ENCODE measurements at places on chromosomes 2 and 18. TPM values are rescaled to one million over a fixed set of nuclear protein-coding genes. Genes with fewer than 3 reads are reported as not detected.

DNA sequence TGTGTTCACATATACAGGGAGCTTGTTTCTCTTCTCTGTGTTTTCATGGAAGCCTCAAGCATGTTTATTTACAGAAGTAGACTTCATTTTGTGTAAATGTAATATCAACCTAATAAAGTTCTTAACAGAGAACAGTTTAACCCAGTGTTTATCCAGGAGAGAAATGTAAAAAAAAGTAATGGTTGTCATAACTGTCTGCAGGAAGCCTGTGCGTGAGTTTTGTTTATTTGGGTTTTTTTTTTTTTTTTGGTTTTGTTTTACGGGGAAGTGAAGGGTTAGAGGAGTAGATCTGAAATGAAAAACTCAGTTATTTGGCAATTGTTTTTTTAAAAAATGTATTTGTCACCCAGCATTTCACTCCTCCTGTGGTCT is 124.7 kb downstream of the RAPGEF4 start:
- no peak for DNase-seq

DNA sequence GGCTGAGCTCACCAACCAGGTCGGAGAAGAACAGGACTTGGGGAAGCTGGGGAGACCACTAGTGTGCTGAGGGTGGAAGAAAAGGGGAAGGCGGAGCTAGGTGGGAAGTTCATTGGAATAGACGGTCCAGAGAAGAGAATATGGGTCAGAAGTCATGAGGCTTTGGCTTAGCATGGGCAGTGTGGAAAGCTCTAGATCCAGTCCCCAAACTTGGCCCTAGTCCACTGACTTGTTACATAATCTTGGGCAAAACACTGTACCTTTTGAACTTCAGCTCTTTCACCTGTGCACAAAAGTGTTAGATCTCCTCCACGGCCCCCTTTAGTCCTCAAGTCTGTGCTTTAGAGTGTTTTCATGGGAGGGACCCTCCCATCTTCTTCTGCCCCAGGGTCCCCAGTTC is 10.7 kb downstream of the GCKR start:
- no peak for DNase-seq

DNA sequence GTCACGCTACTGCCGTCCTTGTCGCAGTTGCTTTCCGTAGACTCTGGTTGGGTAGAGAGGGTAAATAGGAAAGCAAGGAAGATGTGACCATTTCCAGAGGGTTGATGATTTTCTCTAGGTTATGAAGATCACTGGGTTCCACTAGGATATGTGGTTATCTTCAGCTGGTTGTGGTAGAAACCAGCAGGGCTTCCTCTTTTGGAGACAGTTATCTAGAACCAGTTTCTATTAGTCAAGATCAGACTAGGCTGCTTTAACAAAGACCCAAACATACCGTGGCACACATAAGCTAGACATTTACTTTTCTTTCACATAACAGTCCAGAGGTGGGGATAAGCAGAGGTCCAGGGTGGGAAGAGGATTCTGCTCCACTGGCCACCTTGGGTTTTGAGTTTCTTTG is 59.6 kb downstream of the FASTKD2 start:
- no peak for DNase-seq

- no peak for DNase-seq
Observed at GRCh38 chr2:182057002-182057401, 71.3 kb downstream of the PPP1R1C start.

DNA sequence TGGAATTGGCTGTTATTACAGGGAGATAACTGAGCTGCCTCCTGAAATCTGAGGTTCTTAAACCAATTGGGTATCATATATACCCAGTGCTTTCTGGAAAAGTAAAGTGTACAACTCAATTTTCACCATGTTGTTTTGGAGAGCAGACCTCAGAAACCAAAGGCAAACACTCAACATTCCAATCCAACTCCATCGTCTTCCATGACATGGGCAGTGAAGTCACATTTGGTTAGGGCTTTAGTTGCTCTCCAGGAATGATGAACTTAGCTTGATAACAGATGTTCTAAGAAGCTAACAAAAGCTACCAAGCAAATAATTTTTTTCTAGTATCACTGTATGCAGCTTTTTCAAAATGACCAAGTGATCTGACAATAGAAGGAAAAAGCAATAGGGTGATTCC is 107.0 kb upstream of the SLC35G4 start:
- no peak for DNase-seq

PDE1A gene
- 14.5 TPM for total RNA-seq

- no peak for DNase-seq
Observed at GRCh38 chr2:239214725-239215124, 186.1 kb downstream of the HDAC4 start.

DNA sequence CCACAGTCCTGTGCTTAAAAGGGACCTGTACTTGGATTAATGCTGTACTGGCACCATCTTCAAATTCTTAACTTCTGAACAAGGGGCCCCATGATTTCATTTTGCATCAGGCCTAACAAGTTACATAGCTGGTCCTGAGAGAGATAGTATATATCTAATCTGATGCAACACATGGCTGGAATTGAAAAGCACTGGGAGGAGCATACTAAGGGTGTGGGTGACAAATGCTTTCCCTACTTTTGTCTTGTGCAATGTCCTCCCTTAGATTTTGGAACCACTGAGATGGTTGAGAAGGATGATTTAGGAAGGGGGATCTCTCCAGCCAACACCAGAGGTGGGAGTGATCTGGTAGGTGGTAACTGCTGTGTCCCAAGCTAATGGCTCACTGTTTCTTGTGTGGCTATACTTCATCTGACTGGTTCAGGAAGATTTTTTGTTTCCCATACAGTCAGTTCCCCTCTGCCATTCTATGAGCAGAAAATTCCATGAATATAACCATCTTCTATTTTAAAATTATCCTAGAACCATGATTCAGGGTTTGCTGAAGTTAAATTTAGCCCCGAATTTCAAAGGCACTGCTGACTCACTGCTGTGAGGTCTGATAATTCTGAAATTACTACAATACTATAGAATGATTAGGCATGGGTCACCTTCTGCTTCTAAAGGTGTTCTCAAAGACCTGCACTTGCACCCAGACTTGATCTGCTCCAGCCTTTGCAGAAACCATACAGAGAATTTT is 108.3 kb upstream of the NCKAP5 start:
- no peak for DNase-seq

RIT2 gene
- not detected for total RNA-seq

- DNase-seq, result no peak
Observed at GRCh38 chr2:166170356-166170755, 42.5 kb upstream of the SCN1A start.

GRCh38 chr2:66903745-66904465 is 469.0 kb downstream of the MEIS1 start:
- no peak for DNase-seq

- no peak for DNase-seq
Observed at GRCh38 chr18:49669403-49669802, 107.5 kb downstream of the LIPG start.

- DNase-seq, result no peak
Observed at GRCh38 chr2:157692768-157693167, 64.1 kb upstream of the ACVR1C start.

GRCh38 chr2:233012301-233012971 is 620 bp downstream of the NGEF start:
- peak; percentile 40 for DNase-seq

DNA sequence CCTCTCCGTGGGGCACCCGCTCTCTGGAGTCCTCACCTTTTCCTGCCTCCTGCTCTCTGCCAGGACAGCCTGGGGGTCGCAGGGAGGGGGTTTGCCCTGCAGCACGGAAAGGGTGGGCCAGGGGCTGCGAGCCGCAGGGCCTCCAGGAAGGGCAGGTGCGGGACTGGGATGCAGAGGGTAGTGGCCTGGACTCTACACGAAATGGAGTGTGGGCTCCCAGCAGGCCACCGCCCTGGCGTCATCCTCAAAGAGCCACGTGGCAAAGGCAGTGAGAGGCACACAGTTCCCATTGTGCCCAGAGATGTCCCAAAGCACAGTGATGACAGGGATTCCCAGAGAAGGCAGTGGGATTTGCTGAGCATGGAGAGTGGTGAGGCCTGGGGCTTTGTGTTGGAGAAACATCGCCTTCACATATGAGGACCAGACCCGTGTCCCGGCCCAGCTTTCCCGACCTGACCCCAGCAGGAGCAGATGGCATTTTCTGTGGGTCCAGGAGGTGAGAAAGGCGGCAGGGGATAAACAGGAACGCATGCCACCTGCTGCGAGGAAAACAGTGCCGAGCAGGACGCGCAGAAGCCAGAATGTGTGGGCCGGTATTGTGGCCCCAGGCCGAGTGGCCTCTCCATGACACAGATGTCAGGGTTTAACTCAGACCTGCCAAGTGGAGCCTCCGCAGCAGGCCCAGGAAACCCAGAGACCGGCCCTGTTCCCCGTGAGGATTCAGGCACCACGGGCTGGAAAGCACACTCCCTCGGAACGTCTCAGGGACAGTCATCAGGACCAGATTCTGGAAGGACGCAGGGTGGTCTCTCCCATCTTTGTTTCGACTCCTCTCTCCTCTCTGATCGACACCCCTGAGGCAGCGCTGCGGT is 855.5 kb upstream of the SALL3 start:
- DNase-seq, result no peak

- DNase-seq, result no peak
Observed at GRCh38 chr2:30203156-30203555, 28.2 kb upstream of the LBH start.

UGT1A10 gene
- total RNA-seq, result not detected

GRCh38 chr18:77105028-77105427 is 27.6 kb downstream of the MBP start:
- peak; percentile 5 for DNase-seq

- DNase-seq, result no peak
Observed at GRCh38 chr2:165208094-165208493, 4.2 kb upstream of the SCN3A start.

ALK gene
- total RNA-seq, result 0.74 TPM

GRCh38 chr2:192443831-192444230 is 249.1 kb upstream of the TMEFF2 start:
- no peak for DNase-seq

NCKAP5 gene
- total RNA-seq, result 8.8 TPM

DNA sequence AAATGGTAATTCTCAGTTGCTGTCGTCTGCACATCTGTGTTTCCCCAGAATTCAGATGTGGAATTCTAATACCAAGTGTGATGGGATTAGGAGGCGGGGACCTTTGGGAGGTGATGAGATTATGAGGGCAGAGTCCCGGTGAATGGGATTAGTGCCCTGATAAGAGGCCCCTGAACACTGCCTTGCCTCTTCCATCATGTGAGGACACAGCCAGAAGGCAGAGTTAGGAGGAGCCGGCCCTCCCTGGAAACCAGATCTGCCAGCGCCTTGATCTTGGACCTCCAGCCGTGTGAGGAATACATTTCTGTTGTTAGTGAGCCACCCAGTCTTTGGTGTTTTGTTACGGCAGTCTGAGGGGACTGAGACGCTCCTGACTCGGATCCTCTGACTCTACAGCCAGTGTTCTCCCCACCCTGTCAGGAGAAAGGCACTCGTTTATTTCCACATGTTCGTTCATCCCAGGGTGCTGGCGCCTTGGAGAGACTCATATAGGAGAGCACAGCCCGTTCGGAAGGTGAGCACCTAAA is 395.0 kb downstream of the ZNF516 start:
- no peak for DNase-seq

- no peak for DNase-seq
Observed at GRCh38 chr2:176642074-176642473, 372.8 kb downstream of the MTX2 start.

- DNase-seq, result no peak
Observed at GRCh38 chr2:226429476-226429875, 370.1 kb downstream of the IRS1 start.

GRCh38 chr2:48221846-48222516 is 308.0 kb upstream of the STON1 start:
- DNase-seq, result no peak

DNA sequence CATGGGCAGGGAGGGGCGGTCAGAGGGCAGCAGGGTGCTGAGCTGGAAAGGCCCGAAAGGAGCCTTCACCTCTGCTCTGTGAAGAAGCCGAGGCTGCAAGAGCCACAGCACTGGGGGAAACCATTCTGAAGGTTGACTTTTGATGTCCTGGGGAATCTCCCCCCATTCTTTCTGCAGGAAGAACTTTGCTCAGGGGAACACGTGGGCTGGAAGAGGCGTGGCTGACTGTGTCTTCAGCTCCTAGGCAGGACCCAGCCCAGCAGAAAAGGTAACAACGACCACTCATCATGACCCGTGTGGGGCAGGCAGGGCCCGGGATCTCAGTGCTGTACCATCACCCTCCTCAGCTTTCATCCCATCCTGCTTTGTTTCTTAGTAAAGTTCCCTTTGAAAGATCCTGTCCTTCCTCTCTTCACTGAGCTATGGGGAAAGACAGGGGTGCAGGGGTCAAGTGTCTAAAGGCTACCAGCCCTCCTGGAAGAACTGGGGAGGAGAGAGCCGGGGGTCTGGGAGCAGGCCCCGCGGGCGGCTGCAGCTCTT is 312.7 kb downstream of the CELF4 start:
- no peak for DNase-seq
